ENCODE measurements at places on chromosomes 7 and 10. TPM values are rescaled to one million over a fixed set of nuclear protein-coding genes. Genes with fewer than 3 reads are reported as not detected.

TMEM213 gene
- not detected for total RNA-seq

CNNM1 gene
- 5.2 TPM for total RNA-seq

ASZ1 gene
- total RNA-seq, result not detected

DNA sequence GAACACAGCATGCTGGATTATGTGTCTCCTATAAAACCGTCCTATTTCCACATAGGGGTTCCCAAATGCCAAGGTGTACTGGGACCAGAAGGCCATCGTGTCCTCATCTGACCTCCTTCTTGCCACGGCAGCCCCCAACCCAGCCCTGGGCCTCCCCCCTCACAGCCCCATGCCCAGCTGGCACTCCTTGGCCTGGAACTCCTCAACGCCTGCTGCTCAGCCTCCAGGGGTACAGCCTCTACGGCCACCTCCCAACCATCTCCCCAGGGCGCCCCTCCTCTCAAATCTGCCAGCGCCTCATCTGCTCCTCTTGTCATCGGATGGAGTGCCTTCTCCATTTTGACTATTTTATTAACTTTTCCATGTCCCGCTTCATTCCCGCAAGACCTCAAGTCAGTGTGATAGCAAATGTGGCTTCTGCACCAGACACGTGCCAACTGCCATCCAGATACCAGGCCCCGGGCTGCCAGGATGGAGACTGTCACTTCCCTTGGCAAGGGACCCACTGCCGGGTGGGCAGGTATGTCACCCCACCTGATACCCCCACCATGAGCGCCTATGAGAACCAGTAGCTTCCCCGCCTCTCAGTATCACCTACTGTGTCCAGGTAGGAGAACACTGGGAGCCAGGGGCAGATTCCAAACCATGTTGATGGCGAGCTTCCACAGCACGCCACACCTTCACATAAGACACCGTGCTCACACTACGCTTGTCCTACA, 106.7 kb downstream of the EBF3 start:
- no peak for DNase-seq

IMPDH1 gene
- total RNA-seq, result 44.7 TPM

DNA sequence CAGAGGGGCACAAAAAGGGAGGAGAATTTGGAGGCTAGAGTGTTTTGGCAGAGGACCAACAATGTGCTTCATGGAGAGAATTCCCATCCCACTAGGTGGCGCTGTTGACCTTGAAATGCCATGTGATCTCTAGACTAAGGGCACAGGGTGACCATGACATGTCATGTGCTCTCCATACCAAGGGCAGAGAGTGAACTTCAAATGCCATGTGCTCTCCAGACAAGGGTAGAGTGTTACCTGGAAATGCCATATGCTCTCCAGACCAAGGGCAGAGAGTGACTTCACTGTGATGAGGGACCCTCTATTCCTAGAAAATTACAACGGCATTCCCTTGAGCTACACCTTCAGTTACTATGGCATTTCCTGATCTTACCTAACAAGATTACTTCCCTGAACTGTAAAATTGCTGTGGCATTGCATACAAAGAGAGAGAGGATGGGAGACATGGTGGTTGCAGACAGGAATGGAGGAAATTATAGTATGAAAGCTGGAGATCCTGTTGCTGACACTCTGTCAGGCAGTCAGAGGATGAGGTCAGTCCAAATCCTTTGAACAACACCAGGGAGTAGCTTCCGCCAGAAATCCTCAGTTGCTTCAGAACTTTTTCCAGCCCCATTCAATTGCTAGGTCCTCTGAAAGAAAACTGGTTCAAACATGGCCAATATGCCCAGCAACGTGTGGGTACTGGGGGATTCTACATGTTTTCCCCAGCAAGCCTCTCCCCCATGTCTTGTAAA, 60.9 kb upstream of the ACSM6 start:
- DNase-seq, result peak; percentile 41

GRCh38 chr7:146956853-146957252, 840.3 kb downstream of the CNTNAP2 start:
- no peak for DNase-seq

DNA sequence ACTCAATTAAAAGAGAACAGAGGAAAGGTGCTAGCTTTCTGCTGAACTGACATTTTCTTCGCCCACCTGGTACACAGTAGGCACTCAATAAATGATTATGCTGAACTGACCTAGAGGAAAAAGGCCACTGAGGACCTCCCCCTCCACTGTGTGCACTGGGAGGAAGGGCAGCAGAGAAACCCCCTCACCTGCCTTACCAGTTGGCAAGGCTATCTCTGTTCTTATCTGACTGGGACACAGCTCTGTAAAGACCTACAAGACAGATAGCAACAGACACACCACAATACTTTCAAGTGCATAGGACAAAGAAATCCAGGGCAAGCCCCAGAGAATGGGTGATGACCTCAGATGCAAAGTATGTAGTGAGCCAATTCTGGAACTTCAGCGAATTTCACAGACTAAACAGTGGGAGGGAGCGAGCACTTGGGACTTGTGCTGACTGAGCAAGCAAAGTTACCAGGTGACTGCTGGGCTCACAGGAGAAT, 30.4 kb downstream of the PDLIM1 start:
- DNase-seq, result peak; percentile 75

DNA sequence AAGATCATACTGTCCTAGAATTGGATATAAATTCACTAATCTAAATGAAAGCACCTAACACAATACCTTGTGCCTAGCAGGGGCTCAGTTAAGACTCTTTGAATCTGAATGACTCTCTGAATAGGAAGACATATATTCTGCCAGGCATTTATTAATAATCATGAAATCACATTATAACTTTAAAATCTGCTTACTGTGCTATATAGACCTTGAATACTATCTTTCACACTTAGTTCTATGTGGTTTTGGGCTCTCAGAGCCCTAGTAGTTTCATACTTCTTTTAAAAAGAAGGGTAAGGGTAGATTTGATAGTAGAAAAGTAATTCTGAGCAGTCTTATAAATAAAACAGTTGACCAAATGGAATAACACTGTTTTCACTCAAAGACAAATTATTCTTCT, 10.2 kb downstream of the UBN2 start:
- no peak for DNase-seq

GRCh38 chr10:128468462-128468861, 342.2 kb upstream of the MKI67 start:
- no peak for DNase-seq

UPK3B gene
- total RNA-seq, result 2.5 TPM

CPN1 gene
- total RNA-seq, result not detected

DNA sequence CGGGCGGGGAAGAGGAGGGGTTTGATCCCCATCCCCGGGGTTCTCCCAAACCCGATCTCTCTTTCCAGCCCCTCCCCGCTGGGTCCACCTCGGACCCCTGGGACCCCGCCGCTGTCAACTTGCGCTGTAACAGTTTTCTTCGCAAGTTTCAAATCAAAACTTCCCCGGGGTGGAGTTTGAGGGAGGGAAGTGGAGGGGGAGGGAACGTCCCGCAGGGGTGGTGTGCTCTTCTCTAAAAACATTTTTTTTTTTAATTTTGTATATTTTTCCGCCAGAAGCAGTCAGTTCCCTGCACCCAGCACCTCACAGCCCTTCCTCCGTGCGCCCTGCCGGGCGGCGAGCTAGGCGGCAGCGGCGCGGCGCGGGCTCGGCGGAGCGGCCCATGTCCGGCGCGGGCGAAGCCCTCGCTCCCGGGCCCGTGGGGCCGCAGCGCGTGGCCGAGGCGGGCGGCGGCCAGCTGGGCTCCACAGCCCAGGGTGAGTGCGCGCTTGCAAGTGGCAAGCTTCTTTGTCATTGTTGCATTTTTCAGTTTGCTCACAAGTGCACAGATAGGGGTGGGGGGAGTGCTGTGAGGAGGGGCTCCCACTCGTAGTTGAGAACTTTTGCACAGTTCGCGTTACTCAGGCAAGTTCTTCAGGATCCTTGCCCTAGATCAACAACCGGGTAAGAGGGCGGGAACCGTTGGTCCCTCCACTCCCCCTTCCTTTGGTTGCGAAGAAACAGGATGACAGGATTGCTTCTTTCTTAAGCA, 933 bp downstream of the MDFIC start:
- peak; percentile 73 for DNase-seq

All from Caki2 (cell line).